ENCODE measurements at places on chromosomes 6 and 20.

DNA sequence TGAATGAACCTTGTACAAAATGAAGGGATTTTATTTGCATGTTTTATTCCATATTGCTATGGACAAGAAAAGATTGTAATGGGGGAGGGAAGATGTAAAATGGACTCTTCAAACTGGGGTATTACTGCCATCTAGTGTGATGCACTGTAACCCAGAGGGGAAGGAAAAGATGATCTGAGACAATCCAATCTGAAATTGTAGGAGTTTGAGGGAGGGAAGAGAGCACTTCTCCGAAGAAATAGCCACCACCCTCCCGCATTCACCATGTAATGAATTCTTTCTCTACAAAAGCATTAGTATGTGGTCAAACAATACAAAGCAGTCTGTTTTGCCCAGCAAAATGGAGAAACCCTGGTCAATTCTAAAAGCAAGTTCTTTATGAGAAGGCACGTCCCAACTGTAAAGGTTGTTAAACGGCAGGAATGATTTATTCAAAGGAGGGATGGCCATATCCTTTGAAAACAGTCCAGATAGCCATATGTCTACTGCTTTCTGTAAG lies 679.5 kb upstream of the NRSN1 start:
- DNase-seq: no peak

DNA sequence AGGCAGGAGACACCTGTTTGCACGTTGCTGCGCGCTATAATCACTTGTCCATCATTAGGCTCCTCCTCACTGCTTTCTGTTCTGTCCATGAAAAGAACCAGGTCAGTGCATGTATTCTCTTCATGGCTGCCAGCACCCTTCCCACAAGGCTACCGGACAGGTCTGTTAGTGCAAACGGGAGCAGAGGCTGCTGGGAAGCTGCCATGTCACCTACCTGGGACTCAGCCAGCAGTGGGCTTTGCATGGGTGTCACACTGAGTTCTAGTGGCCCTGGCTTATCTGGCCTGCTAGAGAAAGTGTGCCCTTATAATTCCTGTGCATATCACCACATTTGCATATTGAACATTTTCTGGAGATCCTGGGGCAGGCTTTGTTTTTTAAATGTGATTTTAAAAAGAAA lies 24.8 kb downstream of the LYRM2 start:
- no peak for DNase-seq

GRCh38 chr6:141056945-141057625 lies 1075.6 kb upstream of the GJE1 start:
- DNase-seq: no peak

DNA sequence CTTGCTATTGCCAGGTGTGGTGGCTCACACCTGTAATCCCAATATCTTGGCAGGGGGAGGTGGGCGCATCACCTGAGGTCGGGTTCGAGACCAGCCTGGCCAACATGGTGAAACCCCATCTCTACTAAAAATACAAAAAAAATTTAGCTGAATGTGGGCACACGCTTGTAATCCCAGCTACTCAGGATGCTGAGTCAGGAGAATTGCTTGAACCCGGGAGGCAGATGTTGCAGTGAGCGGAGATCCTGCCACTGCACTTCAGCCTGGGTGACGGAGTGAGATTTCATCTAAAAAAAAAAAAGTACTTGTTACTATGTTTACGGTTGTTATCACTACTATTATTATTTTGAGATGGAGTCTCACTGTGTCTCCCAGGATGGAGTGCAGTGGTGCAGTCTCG lies 3.0 kb downstream of the PPT2 start:
- DNase-seq: no peak

DNA sequence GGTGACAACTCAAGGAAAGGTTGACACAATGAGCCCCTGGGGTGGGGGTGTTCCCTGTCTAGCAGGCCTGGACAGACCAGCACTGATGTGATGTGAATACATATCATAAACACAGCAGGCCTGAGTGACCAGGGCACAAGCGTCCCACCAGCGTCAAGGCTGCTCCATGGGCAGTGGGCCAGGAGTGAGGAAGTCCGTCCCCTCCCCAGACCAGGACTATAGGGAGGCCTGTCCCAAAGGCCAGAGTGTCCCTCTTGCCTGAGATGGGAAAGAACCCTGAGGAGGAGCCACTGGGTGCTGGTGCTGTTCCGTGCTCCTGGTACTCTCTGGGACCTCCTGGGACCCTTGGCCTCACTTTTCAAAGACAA lies 44.6 kb downstream of the RRBP1 start:
- no peak for DNase-seq

GRCh38 chr6:56450882-56451739 lies 191.6 kb downstream of the DST start:
- no peak for DNase-seq

DNA sequence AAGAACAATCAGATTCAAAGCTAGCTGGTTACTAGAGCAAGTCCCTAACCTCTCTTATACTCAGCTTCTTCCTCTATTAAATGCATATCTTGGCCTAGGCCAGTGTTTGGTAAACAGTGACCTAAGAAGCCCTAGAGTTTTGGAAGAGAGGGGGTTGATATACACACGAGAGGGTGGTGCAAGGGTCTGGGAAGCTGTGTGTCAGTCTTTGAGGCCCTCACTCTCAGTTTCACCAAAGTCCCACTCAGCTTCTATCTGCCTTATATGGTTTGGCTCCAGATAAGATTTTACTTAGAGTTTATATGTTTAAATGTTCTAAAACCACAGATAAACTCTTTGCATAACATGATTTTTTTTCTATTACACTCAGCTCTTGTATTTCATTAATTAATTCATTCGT lies 526.1 kb upstream of the BTBD3 start:
- no peak for DNase-seq

DNA sequence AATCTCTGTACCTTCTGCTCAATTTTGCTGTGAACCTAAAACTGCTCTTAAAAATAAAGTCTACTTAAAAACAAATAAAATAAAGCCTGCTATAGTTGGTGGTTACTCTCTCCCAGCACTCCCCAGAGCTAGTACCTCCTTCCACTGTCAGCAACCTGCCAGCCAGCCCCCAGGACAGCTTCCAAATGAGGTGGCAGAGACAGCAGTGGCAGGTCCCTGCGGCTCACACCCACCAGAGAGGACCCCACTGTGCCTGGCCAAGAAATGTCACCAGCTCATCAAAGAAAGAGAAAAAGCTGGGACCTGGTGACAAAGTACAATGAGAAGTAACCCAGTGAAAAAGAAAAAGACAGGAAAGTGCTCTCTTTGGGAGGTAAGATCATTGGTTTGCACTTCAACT lies 15.2 kb downstream of the APMAP start:
- DNase-seq: no peak

DNA sequence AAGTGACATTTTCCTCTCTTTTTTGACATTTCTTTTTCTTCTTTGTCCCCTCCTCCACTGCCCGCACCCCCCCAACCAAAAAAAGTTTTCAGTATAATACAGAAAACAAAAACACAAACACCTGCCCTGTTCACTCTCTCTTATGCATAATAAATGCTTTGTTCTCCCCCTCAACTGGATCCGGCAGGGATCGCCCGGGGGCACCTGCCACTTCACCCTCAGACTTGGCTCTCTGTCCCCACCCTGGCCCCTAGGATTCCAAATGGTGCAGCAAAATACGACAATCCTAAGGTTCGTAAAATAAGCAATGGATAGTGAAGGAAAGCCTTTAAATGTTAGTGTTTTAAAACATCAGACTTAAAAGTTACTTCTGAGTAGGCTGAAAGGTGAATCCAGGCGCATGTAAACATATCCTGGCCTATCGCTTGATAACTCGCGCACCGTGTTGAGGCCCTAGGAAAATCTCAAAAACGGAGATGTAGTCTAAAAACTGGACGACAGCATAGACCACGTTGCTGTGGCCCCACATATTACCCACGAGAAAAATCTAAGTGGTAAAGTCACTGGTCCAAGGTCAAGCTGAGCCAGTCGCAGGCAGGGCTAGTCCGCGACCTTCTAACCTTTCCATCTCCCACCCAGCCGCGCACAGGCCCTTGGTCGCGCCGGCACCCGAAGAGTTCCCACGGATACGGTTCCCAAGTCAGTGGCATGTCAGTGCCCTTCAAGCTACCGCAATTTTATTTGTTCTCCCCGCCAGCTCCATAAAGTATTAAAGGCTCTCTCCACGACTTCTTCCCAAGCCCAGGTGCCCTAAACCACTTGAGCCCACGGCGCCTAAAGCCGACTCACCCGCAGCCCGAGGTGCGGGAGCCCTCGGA lies 130.8 kb downstream of the OGFRL1 start:
- DNase-seq: no peak

DNA sequence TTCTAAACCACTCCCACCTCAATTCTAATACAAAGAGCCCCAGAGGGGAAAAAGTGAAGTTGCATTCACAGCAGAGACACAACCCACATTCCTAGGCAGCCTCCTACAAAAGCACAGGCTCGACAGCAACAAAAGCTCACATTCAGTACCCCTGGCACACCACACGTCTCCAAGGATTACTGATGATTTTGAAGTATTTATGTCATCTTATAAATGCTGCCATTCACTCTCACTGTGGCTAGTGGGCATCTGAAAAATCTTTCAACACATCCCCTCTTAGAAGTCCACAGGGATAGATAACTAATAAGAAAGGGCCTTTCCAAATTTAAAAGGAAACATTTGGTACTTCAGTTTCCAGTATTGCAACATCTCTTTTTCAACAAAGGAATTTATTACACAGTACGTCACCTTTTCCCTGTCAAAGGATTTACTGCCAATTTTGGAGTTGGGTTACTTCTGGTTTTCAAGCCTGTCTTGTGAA lies 146.7 kb downstream of the TASP1 start:
- DNase-seq: no peak

DNA sequence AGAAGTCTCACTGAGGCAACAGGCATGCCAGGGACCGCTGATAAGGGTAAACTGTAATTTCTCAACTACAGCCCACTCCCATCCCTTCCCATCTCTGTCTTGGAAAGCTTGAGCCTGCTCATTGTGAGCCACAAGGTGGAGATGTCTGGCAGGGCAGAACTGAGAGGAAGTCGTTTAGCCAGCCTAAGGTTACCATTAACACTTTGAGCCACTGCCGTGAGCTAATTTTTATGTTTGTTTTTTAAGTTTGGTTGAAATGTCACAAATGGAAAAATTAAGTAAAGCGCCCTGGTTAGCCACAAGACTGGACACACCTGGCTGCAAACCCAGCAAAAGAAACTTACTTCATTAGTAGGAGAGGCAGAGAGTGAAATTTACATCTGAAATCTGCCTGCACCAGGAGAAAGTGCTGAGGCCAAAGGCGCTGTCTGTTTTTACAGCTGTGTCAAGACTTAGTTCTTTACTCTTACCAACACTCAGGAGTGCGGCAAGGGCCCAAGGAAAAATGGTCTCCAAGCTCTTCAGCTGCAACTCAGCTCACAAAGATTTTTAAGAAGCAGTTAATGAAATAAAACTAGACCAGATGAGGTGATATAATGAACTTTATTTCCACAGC lies 50.0 kb upstream of the FAM83C start:
- DNase-seq: no peak

DNA sequence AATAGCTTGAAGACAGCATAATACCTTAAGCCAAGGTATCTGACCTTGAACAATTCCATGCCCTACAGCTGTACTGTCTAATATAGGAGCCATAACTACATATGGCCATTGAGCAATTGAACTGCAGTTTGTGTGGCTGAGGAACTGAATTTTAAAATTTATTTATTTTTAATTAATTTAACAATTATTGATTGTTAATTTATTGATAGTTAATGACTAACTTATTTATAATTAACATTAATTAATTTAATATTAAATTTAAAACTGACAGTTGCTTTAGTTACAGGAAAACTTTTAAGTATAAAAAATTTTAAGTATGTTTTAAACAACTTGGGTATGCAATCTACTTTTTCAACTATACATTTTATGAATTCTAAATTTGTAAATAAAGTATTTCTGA lies 12.3 kb upstream of the MYB start:
- DNase-seq: no peak

GRCh38 chr6:162653808-162654207 lies 73.8 kb downstream of the PRKN start:
- no peak for DNase-seq

GRCh38 chr6:35797837-35798526 lies 859 bp upstream of the CLPS start:
- DNase-seq: peak; percentile 13

DNA sequence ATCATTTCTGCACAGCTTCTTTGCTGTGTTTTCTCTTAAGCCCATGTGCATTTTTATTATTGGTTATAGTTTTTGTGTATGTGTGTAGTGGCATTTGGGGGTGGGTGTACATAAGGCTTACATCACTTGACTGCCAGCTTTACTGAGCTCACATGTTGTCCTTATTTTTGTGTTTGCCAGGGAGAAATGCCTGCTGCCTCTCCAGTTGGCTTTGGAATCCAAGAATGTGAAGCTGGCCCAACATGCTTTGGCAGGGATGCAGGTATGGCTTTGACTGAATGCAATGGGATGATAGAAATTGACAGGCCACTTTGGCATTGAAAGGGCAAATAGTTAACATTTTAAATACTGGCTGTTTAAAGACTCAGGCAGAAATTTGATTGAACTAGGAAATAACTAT lies 11.4 kb downstream of the PBOV1 start:
- no peak for DNase-seq

GRCh38 chr6:56534680-56535419 lies 107.8 kb downstream of the DST start:
- no peak for DNase-seq

- DNase-seq: no peak
These were observed 166.8 kb upstream of the CARMIL1 start for GRCh38 chr6:25112322-25112773.

DNA sequence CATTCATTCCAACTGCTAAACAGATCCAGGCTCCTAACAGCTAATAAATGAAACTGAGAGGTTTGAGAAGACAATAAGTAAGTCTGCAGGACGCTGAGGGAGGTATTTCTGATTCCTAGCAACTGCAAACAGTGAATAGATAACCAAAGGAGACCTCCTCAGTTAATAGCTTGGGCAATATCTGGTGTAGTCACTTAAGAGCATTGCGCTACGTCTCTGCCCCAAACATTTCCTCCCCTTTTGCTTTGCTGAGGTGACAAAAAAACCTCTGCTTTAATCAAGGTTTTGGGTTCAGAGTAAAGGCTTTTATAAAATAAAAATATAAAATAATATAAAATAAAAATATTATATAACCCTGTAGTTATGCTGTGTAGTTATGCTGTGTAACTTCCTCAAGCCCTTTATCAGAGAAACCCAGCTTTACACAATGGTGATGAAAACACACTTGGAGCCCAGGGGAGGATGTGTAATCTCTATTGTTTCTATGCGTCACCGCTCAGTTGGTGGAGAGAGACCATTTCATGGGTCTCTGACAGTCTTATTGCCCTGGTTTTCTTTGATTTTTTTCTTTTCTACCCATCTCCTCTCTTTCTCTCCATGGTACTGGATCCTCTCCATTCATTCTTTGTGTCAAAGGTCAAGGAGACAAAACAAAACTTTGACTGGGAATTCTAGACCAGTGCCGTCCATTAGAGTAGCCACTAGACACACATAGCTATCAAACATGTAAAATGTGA lies 18.9 kb upstream of the CALHM5 start:
- peak; percentile 88 for DNase-seq
